ENCODE measurements at places on chromosomes 16 and 17.

GRCh38 chr17:38978180-38978579 lies 11.0 kb upstream of the FBXO47 start:
- DNase-seq = no peak

- DNase-seq = no peak
These were observed 449.0 kb upstream of the CDH5 start for GRCh38 chr16:65917466-65917865.

GRCh38 chr16:87740441-87740840 lies 25.3 kb downstream of the KLHDC4 start:
- DNase-seq = no peak

- DNase-seq = no peak
These were observed 11.6 kb upstream of the ZNF689 start for GRCh38 chr16:30621765-30622164.

DNA sequence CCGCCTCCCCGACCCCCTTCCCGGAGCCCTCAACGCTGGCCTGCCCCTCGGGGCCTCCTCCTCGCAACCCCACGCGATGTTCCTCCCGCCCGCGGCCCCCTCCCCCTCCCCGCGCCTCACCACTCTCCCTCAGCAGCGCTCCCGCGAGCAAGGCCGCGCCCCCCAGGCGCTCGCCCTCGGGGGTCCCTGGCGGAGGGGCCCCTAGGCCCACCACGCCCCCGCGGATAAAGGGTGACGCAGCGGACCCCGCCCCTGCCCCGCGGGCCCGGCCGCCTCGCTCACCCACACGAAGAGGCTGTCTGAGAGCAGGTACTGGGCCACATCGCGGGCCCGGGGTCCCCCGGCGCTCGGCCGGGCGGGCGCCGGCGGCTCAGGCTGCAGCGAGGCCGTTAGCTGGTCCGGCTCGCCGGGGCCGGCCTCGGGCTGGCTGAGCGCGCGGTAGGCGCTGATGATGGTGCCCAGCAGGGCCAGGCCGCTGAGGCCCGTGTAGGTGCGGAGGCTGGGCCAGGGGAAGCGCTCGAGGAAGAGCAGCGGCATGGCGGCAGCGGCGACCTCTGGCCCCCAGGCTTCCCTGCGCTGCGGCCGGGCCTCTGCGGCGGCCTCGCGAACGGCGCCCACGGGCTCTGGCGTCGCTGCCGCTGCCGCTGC lies 430 bp downstream of the AMFR start:
- peak; percentile 17 for DNase-seq

DNA sequence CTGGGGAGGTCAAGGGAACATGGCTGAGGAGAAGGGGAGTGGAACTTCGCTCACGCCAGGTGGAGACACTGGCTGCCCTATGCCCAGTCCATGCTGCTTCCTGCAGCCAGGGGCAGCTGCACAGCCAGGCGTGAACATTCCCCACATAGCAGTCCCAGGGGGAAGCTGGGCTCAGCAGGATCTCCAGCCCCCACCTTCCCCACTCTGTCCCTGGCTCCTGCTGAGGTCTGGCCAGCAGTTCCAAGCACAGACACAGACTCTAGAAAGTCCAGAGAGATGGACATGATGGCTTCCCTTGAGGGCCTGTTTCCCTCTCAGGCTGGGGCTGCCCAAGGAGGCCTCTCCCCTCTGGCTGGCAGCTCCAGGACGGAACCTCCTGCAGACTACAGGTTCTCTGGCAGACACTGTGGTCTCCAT lies 9.3 kb downstream of the JUP start:
- DNase-seq = no peak

GRCh38 chr17:17346428-17347233 lies 43.5 kb downstream of the NT5M start:
- DNase-seq = no peak

DNA sequence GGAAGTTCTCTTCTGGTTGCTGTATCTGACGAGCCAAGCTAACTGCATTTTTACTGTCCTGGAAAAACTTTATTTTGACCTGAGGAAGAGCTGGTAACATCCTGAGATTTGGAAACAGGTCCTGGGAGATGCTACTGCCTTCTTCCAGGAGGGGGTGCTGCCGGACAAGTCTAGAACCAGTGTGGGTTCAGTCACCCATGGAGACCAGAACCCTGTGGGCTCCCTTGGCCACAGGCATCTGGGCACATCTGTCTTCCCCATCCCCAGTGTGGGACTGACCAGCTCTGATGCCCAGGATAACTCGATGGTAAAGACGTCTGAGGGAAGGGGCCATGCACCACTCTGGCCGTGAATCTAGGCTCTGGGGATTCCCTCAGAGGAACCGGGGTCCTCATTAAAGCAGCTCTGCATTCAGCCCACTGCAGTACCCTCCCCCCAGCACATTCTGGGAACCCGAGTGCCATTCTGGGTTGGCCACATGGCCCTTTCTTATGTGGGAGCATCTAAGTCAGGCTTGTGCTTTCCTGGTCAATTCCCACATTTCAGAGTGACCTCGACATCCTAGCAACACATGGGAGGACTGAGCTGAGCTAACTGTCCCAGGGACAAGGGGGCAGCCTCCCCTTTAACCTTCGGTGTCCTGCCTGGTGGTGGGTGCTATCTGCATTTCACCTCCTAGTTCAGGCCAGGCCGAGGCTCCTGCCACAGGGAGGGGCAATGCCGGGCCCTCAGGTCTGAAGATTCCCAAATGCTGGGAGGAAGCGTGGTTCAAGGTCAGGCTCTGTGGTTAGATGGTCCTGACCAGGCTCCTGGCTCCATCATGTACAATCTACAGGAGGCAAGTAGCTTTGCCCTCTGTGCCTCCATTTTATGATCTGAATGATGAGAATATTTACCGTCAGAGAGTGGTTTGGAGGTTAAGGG lies 6.4 kb downstream of the C16orf86 start:
- peak; percentile 91 for DNase-seq

- DNase-seq = no peak
These were observed 365.4 kb downstream of the CDH13 start for GRCh38 chr16:82991966-82992675.

- DNase-seq = peak; percentile 64
These were observed 737 bp downstream of the NUDT16L1 start for GRCh38 chr16:4693956-4694641.

DNA sequence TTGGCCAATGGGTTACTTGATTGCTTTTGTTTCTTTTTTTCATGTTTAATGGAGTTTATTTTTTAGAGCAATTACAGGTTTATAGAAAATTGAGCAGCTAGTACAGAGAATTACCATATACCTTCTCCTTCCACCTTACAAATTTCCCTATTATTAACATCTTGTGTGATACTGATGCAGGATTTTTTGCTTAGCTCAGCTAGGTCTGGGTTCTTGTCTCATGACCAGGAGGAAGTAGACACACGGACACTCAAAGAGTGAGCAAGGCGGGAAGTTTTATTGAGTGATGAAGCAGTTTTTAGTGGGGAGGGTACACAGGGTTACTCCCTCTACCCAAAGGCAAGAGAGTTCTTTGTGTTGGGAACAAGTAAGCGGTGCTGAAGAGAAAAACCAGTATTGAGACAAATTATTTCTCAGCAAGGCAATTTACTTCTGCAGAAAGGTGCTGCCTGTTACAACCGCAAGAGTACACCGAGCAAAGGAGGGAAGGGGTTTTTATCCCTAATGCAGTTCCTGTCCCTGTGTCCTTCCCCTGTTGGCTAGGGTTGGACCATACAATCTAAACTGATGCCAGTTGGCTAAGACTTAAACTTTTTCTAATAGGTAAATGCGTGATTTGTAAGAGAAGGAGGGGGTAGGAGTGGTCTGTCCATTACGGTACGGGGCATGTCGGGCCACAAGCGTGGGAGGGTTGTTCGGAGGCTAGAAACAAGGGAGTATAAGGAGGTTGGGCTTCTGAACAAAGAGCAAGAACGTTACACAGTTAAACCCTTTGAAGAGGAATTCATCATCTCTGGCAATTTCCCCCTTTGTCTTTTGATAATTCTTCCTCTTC lies 26.9 kb downstream of the SEC14L1 start:
- no peak for DNase-seq

DNA sequence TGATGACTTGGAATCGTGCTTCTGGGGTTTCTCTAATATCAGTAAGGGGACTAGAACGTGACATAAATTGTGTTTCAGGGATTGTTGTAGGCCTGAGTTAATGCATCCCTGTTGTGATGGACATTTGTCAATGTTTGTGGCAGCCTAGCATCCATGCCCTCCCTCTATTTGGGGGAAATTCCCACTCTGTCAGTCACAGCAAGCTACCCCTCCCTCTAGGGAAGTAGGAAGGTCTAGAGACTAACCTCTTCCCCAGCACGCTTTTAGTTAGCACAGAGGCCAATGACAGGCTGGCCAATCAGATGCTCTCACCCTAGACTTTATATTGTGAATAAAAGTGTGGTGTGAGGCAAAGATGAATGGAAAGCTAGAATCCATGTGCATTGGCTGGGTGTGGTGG lies 32.4 kb upstream of the NF1 start:
- DNase-seq = no peak

GRCh38 chr17:7707858-7708750 lies 3.1 kb downstream of the EFNB3 start:
- no peak for DNase-seq

DNA sequence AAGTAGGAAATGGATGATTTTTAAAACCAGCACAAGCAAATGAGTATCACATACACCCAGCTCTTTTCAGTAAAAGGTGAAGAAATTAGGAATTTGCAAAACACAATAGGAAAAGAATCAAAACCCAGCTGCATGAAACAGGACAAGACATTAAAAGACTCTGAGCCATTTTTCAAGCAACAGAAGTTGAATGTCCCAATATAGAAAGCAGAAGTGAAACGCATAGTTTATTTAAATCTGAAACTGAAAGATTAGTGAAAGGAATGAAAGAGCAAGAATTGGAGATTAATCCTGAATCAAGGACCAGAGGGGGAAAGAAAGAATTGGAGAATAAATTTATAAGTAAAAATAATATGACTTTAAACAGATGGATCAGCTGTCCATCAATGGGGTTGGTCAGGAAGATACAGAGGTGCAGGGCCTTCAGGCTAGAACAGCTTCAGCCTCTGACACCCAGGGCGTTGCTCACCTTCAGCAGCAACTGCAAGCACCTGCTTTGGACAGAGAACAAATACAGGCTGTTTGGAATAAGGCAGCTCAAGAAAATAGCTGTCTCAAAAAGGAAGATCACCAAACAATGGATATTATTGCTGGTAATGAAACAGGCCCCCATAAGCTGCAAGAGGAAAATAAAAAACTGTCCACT lies 3.9 kb upstream of the ARHGAP17 start:
- no peak for DNase-seq

- DNase-seq = no peak
These were observed 25.8 kb upstream of the NACA2 start for GRCh38 chr17:61616783-61617182.

GRCh38 chr17:514584-514983 lies 162.0 kb upstream of the RPH3AL start:
- no peak for DNase-seq

DNA sequence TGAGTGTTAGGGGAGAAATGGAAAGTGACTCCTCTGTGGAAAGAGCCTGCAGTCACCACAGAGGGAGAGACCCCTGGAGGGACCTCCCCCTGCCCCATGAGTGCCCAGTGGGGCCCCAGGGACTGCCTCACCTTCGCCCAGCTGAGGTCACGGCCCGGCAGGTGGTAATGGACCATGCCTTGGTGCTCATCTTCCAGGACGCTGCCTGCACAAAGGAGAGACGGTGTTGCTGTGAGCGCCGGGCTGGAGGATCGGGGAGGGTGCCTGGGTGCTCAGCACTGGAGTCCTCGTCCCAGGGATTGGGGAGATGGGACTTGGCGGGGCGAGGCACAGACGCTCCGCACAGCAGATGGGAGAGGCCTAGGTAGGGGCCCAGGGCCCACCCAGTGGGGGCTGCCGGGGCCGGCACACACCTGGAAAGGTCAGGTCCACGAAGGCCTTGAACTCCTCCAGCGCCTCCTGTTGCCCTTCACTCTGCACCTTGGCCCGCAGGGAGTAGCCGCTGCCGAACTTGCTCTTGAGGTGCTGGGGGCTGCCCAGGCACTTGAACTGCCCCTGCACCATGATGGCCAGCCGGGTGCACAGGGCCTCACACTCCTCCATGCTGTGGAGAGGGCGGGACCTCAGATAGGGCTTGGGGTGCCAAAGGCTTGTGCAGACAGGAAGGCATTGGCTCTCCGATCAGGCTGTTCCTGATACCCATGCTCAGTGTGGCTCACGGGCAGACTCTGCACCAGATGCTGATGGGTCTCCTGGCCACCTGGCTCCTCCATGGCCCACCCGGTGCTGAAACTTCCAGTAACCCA lies 9.7 kb upstream of the RNPS1 start:
- DNase-seq = no peak

DNA sequence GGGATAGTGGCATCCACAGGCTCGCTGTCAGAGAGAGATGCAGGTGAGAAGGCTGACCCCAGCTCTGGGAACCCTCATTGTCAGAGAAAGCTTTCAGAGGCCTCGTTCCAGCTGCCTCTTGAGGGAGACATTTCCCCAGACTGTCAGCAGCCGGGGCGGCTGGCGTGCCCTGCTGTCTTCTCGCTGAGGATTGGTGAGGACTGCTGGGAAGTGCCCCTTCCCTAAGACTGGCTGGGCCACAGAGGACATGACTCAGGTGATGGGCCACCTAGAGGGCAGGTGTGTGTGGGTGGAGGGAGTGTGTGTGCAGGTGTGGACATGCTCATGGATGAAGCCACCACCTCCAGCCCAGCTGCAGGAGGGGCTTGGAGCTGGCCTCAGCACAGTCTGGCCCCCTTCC lies 25.3 kb downstream of the SPACA3 start:
- no peak for DNase-seq

GRCh38 chr17:28774206-28774605 lies 30.4 kb downstream of the TRAF4 start:
- DNase-seq = no peak

DNA sequence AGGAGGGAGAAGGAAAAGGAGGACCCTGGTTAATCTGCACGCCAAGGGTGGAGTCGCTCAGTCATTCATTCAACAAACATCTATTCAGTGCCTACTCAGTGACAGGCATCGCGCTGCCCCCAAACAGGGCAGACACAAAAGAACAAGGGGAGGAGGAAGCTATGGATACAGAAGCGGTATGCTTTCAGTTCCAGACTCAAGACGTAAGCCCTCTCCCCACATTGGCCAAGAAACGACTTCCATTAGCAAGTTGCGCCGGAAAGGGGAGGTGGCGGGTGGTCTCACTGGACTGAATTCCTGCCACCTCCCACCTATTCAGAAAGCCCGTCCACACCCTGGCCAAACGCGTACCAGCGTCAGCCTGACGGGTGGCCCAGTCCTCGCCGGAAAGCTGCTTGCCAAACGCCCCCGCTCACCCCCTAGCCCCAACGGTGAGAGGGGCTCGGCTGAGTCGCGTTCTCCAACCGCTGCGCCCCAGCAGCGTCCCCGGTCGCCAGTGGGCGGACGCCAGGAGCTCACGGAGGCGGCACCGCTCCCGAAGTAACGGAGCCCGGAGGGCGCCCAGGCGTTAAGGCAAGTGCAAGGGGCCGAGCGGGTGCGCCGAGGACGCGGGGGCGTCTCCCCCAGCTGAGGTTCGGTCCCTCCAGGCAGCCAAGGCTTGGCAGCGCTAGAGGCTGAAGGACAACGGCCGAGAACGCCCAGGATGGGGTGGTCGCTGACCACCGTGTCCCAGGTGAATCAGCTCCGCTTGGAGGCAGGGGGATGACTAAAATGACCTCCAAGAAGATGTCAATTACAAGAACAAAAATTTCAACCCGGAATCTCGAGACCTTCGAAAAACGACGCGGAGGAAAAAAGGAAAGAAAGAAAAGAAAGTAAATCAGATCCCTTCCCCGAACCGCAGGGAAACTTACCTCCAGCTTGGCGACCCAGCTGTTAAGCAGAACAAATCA lies 470.7 kb downstream of the SOX9 start:
- no peak for DNase-seq
